Aorta (tissue), 5 donors: ENCODE measurements at places on chromosomes 1 and 21. TPM values are rescaled to one million over a fixed set of nuclear protein-coding genes. Genes with fewer than 3 reads are reported as not detected.

- H3K27me3 ChIP-seq, result no peaks in the 10 kb centered on the region
- no peak for DNase-seq
- no peaks in the 10 kb centered on the region for H3K36me3 ChIP-seq
- no peaks in the 10 kb centered on the region for H3K4me1 ChIP-seq
- no peak overlapping the region for H3K4me3 ChIP-seq
- H3K27ac ChIP-seq, result no peak overlapping the region
These were observed 35.8 kb upstream of the PRSS38 start for GRCh38 chr1:227779685-227780084.

GRCh38 chr1:24374891-24375786, 38.4 kb downstream of the STPG1 start:
- no peak overlapping the region for H3K4me3 ChIP-seq
- no peak for DNase-seq
- H3K27me3 ChIP-seq, result no peaks in the 10 kb centered on the region
- peaks cover 4% of the 10 kb centered on the region for H3K36me3 ChIP-seq
- H3K4me1 ChIP-seq, result no peaks in the 10 kb centered on the region

- no peak overlapping the region for H3K27ac ChIP-seq
- no peaks in the 10 kb centered on the region for H3K27me3 ChIP-seq
These were observed 24.1 kb upstream of the EGLN1 start for GRCh38 chr1:231446138-231446537.

CA6 gene
- polyA plus RNA-seq, result not detected

- DNase-seq, result no peak
- no peaks in the 10 kb centered on the region for H3K27me3 ChIP-seq
- H3K4me3 ChIP-seq, result no peak overlapping the region
These were observed 195.0 kb upstream of the RGS18 start for GRCh38 chr1:191963286-191963685.

- H3K36me3 ChIP-seq, result no peaks in the 10 kb centered on the region
- H3K4me3 ChIP-seq, result no peak overlapping the region
- no peak for DNase-seq
These were observed 105.9 kb upstream of the CDC42BPA start for GRCh38 chr1:227424159-227424680.

GPX7 gene
- 21.4 TPM for polyA plus RNA-seq

TMEM39B gene
- polyA plus RNA-seq, result 16.6 TPM

S1PR1 gene
- polyA plus RNA-seq, result 3.1 TPM

- no peak overlapping the region for H3K4me3 ChIP-seq
- no peak for DNase-seq
- peaks cover 2% of the 10 kb centered on the region for H3K36me3 ChIP-seq
- H3K4me1 ChIP-seq, result no peaks in the 10 kb centered on the region
- H3K27me3 ChIP-seq, result no peaks in the 10 kb centered on the region
- no peak overlapping the region for H3K27ac ChIP-seq
These were observed 9.2 kb downstream of the LBR start for GRCh38 chr1:225418598-225418997.

- DNase-seq, result no peak
- no peaks in the 10 kb centered on the region for H3K27me3 ChIP-seq
- H3K27ac ChIP-seq, result no peak overlapping the region
- H3K4me3 ChIP-seq, result no peak overlapping the region
- H3K4me1 ChIP-seq, result no peaks in the 10 kb centered on the region
These were observed 83.7 kb upstream of the CHRM3 start for GRCh38 chr1:239302696-239303095.

RRAGC gene
- polyA plus RNA-seq, result 23.5 TPM

ZNF683 gene
- 0.87 TPM for polyA plus RNA-seq

DNA sequence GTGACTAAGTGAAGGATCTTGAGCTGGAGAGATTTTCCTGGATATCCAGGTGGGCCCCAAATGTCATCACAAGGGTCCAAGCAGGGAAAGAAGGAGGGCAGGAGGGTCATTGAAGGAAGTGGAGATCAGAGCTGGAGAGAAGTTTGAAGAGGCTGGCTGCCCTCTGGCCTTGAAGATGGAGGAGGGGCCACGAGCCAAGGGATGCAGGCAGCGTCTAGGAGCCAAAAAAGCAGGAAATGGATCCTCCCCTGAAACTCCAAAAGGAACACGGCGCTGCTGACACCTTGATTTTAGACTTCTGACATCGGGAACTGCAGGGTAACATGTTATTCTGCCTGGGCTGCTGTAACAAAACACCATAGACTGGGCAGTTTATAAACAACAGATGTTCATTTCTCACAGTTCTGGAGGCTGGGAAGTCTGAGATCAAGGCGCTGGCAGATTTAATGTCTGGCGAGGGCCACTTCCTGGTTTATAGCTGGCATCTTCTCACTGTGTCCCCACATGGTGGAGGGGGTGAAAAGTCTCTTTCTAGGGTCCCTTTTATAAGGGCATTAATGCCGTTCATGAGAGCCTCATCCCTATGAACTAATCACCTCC, 28.8 kb upstream of the ZBTB21 start:
- H3K4me3 ChIP-seq, result no peak overlapping the region
- H3K4me1 ChIP-seq, result no peaks in the 10 kb centered on the region
- DNase-seq, result no peak

IFI44L gene
- polyA plus RNA-seq, result 4.8 TPM

ADAM30 gene
- not detected for polyA plus RNA-seq

- H3K27ac ChIP-seq, result no peak overlapping the region
- peak; percentile 79 for DNase-seq
- H3K4me3 ChIP-seq, result no peak overlapping the region
These were observed 50.8 kb upstream of the COL24A1 start for GRCh38 chr1:86207323-86207722.

PLPPR4 gene
- 0.36 TPM for polyA plus RNA-seq

- H3K4me1 ChIP-seq, result no peaks in the 10 kb centered on the region
- DNase-seq, result no peak
- H3K27me3 ChIP-seq, result no peaks in the 10 kb centered on the region
- H3K36me3 ChIP-seq, result no peaks in the 10 kb centered on the region
- peak overlapping the region; percentile 74 for H3K4me3 ChIP-seq
These were observed 1.2 kb downstream of the RSRP1 start for GRCh38 chr1:25245809-25246599.

- no peak for DNase-seq
- H3K36me3 ChIP-seq, result no peaks in the 10 kb centered on the region
- H3K4me1 ChIP-seq, result no peaks in the 10 kb centered on the region
- peak overlapping the region; percentile 42 for H3K4me3 ChIP-seq
- no peak overlapping the region for H3K27ac ChIP-seq
- H3K27me3 ChIP-seq, result no peaks in the 10 kb centered on the region
These were observed 1.2 kb downstream of the C2CD4D start for GRCh38 chr1:151838222-151839081.

ESPN gene
- polyA plus RNA-seq, result 0.54 TPM

S100B gene
- polyA plus RNA-seq, result 5.1 TPM
